Left lobe of liver (tissue), 2 donors: ENCODE measurements at places on chromosomes 12 and 14.

GRCh38 chr14:32939254-32940065 lies 781 bp downstream of the NPAS3 start:
- DNase-seq, result no peak

- DNase-seq, result peak; percentile 31
Observed at GRCh38 chr14:101844219-101844618, 82.7 kb downstream of the PPP2R5C start.

DNA sequence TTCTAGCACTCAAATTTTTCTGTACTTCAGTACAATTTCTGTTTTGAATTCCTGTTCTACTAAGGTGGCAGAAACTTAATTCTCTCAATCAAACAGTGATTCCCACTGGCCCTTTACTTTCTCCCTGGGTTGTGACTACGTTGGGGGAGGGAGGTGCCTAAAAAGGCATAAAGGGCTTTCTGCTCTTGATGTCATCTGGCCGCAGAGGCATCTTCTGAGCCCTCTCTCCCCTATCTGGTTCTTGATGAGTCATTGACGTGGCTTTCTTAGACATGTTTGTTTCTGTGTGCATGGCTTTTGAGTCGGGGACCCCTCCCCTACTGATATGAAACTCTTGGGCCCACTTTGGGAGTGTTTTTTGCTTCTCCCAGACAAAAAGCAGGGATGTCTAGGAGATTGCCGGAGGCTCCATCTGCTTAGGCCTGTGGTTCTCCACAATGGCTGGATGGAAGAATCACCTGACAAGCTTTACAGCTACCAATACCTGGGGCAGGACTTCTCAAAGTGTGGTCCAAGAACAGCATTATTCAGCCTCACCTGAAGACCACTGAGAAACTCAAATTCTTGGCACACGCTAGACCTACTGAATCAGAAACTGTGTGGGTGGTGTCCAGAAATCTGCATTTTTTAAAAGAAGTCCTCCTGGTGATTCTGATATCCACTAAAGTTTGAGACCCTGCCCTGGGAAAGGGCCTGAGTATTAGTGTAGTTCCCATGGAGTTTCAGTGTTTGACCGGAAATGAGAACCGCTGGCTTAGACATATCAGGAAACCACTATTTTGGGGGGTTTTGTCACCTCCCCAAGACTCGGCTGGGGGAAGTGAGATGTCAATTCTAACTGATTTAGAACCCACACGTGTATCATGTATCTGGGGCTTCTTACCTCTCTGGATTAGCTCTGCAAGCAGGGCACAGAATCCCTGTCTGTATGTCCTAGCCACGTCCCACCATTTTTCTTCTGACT lies 395.7 kb upstream of the PDE3A start:
- DNase-seq, result no peak

GRCh38 chr14:65958664-65959562 lies 527.3 kb upstream of the CCDC196 start:
- no peak for DNase-seq

DNA sequence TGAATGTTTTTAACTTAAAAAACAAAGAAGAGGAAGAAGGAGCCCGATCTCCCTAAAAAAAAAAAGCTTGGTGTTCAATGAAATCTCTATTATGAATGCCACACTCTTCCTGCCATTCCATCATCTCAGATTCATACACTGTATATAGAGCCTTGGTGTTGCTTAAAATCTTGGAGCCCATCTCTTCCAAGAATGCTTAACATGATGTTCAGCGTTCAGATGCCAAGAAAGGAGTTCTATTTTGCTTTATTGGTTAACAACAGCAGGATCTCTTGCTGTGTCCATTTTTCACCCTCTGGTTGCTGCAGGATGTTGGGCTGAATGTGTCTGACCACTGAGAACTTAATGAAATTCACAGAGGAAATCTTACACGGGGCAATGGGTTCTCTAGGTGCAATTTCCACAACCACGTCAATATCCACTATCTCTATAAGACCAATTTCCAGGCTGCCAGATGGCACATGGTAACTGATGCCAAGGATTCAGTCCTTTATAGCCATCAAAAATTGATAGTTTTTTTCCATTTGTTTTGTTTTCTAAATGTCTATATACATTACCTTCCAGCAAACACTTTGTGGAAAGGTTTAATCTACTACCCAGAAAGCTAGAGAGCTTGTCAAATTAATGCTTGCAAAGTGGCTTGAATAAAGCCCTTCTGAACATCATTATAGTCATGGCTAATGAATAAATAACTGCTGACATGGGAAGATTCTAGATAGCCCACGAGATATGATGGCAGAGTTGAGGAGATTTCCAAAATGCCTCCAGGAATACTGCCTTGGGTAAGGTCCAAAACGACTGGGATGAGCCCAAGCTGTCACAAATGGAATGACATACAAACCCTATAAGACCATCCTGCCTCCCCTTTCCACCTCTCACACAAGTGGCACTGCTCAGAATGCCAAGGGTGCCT lies 26.5 kb downstream of the RERG start:
- DNase-seq, result no peak

- no peak for DNase-seq
Observed at GRCh38 chr12:2179953-2180736, 127.4 kb downstream of the CACNA1C start.

GRCh38 chr12:129868575-129868974 lies 35.2 kb downstream of the TMEM132D start:
- no peak for DNase-seq

GRCh38 chr14:92970271-92970670 lies 47.3 kb downstream of the CHGA start:
- DNase-seq, result no peak

- no peak for DNase-seq
Observed at GRCh38 chr12:104667139-104667538, 210.4 kb downstream of the CHST11 start.

DNA sequence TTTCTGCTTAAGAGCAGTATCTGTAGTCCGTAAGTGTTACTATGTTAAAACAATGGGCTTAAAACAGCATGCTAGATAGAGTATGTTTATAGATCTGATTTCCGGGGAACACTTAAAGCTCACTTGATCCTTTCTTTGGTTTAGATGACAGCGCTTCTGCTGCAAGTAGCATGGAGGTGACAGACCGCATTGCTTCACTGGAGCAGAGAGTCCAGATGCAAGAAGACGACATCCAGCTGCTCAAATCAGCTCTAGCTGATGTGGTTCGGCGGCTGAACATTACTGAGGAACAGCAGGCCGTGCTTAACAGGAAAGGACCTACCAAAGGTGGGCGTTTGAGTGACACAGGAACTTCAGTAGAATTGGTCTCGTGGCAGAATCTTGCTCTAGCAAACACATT lies 57.5 kb downstream of the EML1 start:
- no peak for DNase-seq

DNA sequence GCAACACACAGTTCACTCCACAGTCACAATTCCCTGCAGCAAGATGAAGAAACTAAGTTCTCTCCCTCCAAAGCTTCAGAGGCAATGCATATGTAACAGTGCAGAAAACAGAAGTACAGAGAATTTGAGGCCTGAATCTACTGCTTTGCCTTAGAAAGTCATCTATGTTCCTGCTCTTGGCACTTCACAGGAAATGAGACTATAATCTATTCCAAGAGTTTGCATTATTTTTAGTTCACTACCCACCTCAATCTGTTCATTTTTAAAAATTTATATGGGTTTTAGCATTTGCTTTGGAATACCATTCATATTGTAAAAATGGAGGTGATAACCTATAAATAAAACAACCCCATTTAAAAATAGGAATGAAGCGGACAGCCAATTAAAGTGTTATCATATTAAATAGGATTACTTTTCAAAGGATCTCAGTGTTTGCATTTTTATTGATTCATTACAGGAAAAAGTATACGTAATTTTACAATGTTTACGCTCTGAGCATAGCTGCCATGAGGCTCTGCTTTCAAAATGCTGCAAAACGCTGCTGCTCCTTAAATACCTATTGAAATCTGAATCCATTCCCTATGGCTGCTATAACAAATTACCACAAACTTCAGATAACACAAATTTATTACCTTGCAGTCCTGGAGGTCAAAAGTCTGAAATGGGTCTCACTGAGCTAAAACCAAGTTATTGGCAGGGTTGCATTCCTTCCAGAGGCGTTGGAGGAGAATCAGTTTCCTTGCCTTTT lies 60.0 kb downstream of the ARMH4 start:
- no peak for DNase-seq

- DNase-seq, result no peak
Observed at GRCh38 chr12:88918161-88918560, 337.9 kb upstream of the KITLG start.

- no peak for DNase-seq
Observed at GRCh38 chr12:28618171-28618570, 427.9 kb downstream of the CCDC91 start.

DNA sequence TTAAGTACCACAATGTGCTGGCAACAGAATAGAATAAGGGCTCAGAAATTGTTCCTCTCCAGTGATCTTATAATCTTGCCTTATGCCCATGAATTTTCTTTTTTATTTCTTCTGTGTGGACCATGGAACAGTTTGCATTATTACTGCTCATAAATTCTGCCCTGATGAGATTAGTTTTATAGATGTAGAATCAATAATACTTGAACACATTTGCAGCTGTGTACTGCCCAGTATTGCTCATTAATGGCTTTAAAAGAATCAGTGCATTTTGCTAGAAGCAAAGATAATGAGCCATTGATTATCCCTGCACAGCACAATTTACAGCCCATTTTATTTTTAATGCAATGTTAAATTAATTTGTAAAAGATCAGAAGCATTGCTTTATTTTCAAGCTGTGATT lies 172.3 kb upstream of the STXBP6 start:
- DNase-seq, result no peak

GRCh38 chr14:51283402-51284085 lies 43.5 kb downstream of the TMX1 start:
- no peak for DNase-seq

DNA sequence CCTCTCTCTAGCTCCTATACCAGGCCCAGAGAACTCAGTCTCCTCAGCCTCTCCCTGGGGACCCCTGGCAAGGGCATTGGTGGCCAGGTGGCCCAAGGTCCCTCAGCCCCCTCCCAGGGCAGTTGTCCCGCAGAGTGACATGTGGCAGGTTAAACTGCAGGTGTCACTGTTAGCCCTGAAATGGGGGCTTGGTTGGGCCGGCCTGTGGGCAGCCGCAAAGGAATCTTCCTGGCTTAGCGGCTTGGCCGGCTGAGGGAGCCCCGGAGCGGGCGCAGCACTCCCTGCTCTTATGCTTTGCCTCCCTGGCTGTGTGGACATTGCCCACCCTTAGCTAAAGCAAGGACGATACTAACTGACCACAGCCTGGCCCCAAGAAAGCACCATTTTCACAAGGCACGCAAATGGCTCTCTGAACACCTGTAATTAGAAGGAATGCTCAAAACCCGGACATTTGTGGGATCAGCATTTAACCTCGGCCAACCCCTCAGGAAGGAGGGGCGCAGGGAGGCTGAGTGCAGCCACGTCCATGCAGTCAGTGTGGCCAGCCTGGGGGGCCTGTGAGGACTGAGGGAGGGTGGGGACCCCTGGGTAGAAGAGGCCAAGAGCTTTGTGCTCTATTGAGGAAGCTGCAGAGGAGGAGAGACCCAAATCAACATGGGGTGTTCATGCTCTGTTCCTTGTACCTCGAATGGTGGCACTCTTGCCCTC lies 82.2 kb downstream of the PAPOLA start:
- DNase-seq, result peak; percentile 56

- DNase-seq, result no peak
Observed at GRCh38 chr12:48197549-48197970, 5.5 kb downstream of the OR10AD1 start.

DNA sequence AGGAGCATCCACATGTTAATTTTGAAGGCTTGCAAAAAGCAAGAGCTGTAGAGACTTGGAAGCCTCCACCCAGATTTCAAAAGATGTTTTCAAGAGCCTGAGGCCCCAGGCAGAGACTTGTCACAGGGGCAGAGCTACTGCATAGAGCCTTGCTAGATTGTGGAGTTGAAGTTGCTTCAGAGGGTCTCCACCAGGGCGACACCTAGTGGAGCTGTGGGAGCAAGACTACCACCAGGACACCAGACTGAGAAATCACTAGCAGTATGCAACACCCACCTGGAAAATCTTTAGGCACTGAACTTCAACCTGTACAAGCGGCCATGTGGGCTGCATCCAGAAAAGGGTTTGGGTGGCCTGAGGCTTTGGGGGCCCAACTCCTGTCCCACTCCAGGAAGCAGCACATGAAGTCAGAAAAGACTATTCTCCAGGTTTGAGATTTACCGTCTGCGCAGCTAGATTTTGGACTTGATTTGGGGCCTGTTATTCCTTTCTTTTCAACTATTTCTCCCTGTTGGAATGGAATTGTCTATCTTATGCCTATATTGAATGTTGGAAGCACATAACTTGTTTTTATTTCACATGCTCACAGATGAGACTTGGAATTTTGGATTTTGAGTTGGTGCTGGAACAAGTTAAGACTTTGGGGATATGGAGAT lies 508.6 kb downstream of the FLRT2 start:
- DNase-seq, result peak; percentile 59

- DNase-seq, result no peak
Observed at GRCh38 chr12:20507056-20507455, 138.7 kb downstream of the PDE3A start.

- DNase-seq, result peak; percentile 19
Observed at GRCh38 chr14:64234877-64235651, 59.1 kb downstream of the ESR2 start.

- DNase-seq, result no peak
Observed at GRCh38 chr14:103488960-103489359, 33.7 kb downstream of the CKB start.

DNA sequence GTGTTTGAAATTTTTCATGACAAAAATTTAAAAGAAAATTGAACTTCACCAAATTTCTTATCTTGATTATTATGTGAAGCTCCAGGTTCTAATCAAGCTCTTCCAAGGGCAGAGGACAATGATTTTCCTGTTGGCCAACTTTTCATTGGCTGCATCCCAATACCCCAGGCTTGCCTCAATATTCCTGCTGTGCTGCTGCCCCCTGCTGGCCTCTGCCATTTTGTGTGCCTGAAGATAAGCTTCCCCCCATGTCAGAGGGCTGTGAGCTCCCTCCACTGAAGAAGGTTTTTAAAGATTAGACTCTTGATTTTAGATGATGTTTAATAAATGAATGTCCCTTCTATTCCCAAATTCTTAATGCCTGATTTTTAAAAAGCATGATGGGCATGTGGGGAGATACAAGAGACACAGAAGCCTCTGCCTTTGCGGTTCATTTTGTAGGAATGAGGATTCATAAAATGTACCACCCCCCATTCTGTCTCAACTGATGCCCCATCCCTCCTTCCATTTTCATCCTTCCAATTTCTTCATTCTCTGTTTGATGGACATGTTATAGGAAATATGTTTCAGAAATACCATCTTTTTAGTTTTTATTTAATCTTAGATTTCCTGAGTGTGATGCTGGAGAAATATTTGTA lies 76.7 kb upstream of the RGS6 start:
- DNase-seq, result peak; percentile 69

- DNase-seq, result no peak
Observed at GRCh38 chr14:101926620-101927019, 37.8 kb upstream of the DYNC1H1 start.

DNA sequence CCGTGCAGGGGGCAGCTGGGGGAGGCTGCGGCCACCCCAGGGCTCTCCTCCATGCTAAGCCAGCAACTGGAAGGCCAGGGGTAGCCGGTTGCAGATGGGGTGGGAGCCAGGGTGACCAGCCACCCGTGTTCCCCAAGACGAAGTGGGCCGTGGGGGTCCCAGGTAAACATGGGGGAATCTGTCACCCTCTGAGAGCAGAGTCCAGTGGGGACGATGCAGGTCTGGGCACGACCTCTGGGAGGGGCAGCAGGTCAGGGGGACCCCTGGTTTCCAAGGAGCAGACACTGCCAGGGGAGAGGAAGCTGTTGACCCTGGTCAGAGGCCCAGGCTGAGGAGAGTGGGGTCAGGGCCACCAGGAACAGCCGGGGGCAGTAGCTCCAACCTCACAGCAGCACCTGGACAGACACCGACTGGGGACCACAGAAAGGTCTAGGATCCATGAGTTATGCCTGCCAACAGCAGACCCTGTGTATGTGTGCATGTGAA lies 35.0 kb upstream of the FBRSL1 start:
- DNase-seq, result no peak
